CD4-positive, CD25-positive, alpha-beta regulatory T cell (primary cell): ENCODE measurements at places on chromosomes 2 and 18.

DNA sequence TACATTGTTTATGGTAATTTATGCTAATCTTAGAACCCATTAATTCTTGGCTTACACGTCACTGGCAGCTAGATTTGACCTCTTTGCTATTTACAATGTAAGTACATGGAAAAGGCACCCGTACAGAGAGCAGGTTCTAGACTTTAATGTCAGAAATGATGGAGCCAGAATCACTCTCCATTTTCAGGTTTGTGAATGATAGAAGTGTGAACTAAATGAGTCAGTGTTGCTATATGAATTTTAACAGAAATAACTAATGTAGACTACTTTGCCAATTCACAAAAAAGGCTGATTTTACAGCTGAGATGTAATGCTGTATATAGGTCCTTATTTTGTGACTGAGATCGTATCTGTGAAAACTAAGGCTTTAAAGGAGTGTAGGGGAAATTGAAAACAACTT, 214.6 kb downstream of the LDLRAD4 start:
- DNase-seq, result no peak

DNA sequence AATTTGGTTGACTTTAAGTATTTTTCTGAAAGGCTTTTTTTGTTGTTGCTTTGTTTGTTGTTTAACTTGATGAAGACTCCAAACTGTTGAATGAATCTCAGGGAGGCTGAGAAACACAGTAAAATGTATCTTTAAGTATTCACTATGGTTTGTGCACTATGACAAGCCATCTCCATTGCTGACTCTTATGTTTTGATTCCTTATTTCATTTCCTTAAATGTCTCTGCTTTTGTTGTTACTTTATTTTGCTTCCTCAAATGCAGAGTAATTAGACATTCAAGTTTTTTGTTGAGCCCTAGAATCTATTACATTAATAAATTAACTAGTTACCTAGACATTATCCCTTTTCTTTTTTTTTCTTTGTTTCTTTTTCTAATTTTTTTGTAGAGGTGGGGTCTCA, 46.3 kb upstream of the SLC39A10 start:
- no peak for DNase-seq

GRCh38 chr2:39583781-39584180, 81.9 kb upstream of the TMEM178A start:
- no peak for DNase-seq

DNA sequence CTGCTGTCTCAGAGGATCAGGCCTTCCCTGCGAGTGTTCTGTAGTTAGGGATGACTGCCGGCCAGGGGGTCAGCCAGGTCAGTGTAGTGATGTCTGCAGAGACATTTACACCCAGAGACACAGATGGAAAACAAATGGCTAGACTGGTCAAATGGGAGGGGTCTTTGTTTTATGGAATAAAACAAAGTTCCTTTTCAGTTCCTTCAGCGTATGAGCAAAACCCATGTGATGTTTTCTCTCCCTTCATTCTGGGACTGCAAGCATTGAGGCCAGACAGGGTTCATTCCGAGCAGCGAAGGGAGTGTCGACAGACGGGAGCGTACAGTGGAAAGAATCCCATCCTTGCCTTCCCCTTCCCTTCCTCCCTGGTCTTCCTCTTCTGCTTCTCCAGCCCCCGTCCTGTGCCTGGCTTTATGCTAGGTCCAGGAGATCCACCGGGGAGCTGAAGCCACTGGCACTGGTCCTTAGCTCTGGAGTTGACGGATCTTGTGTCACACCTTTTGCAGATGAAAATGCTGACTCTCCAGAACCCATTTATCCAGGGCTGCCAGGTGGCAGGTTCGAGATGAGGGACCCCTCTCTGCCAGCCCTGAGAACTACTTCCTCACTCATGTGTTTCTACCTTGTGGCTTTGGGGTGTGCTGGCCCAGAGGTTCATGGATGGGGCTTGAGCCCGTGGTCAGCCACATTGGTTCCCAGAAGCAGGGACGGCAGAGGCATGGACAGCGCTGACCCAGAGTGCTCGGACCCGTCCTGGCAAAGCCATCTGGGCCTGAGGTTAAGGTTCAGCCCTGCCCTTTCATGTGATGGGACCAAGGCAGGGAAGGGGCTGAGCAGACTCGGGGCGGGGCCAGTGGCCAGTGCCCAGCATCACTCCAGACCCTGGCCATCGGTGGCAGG, 24.2 kb downstream of the ITGB1BP1 start:
- DNase-seq, result no peak

GRCh38 chr2:73762571-73762970, 17.3 kb downstream of the DUSP11 start:
- no peak for DNase-seq
